ENCODE measurements at places on chromosomes 4 and X.
A peak's percentile ranks its signal among the peaks of the same experiment; 100 is the strongest.

GRCh38 chr4:2366252-2367192, 51.9 kb downstream of the ZFYVE28 start:
- DNase-seq, result peak; percentile 28

DNA sequence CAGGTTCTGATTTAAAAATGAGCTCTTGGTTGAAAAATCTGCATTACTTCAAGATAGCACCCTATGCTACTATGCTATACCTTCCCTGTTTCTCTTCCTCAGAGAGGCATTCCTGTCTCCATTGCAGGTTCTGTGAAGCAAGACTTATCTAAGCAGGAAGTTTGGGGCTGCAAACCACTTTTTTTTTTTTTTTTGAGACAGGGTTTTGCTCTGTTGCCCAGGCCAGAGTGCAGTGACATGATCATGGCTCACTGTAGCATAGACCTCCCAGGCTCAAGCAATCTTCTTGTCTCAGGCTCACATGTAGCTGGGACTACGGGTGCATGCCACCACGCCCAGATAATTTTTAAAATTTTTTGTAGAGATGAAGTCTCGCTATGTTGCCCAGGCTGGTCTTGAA, 4.0 kb upstream of the CCNG2 start:
- no peak for DNase-seq

GRCh38 chr4:95021099-95021498, 263.3 kb downstream of the BMPR1B start:
- DNase-seq, result no peak

DNA sequence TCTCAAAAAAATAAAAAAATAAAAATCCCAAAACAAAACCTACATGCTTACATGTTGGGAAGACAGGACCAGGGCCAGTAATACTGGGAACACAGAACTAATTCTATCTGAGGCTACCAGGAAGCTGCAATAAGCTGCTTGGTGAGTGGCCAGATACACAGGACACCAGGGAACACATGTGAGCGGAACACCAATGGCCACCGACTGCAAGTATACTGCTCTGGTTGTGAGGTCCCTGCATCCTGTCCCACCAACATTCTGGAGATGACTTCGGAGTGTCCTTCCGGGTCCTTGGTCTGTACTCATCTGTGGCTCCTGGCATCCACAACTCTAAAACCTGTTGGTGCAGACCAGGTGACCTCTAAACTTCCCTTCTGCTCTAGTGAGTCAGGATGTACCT, 2.7 kb downstream of the TNIP2 start:
- DNase-seq, result no peak

DNA sequence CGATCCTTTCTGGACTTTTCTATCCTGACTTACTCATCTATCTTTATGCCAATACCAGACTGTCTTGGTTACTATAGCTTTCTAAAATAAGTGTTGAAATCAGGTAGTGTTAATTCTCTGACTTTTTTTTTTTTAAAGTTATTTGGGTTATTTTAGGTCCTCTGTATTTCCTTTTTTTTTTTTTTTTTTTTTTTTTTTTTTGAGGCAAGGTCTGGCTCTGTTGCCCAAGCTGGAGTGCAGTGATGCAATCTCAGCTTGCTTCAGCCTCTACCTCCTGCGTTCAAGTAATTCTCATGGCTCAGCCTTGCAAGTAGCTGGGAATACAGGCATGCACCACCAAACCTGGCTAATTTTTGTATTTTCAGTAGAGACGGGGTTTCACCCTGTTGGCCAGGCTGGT, 2.8 kb upstream of the NELFA start:
- DNase-seq, result no peak

GRCh38 chr4:152968806-152969394, 32.8 kb downstream of the FHDC1 start:
- no peak for DNase-seq

GRCh38 chr4:52372269-52372668, 286.8 kb downstream of the USP46 start:
- DNase-seq, result no peak

GRCh38 chrX:15474028-15474427, 19.1 kb downstream of the PIR start:
- no peak for DNase-seq

GRCh38 chrX:45873781-45874180, 671.4 kb downstream of the ZNF674 start:
- DNase-seq, result no peak

- DNase-seq, result no peak
Observed at GRCh38 chrX:13702111-13702789, 13.3 kb downstream of the RAB9A start.

GRCh38 chr4:126227428-126227827, 912.7 kb downstream of the FAT4 start:
- no peak for DNase-seq

- DNase-seq, result no peak
Observed at GRCh38 chrX:56498756-56499155, 64.7 kb upstream of the UBQLN2 start.

GRCh38 chr4:147779451-147779850, 47.6 kb downstream of the ARHGAP10 start:
- no peak for DNase-seq

DNA sequence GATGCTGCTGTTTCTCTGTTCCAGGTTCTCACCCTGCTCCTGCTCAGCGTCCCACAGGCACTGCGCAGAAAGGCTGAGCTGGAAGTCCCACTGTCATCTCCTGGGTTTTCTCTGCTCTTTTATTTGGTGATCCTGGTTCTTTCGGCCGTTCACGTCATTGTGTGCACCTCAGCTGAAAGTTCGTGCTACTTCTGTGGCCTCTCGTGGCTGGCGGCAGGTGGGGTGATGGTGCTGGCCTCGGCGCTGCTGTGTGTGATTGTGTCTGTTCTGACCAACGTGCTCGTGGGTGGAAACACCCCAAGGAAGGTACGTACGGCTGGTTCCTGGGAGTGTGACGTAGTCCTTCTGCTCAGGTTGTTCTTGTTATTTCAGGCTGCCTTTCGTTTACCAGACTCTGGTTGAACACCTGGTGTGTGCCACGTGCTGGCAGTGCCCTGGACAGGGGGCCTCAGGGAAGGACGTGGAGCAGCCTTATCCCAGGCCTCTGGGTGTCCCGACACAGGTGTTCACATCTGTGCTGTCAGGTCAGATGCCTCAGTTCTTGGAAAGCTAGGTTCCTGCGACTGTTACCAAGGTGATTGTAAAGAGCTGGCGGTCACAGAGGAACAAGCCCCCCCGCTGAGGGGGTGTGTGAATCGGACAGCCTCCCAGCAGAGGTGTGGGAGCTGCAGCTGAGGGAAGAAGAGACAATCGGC, 22.8 kb downstream of the PIGG start:
- no peak for DNase-seq

- DNase-seq, result no peak
Observed at GRCh38 chr4:92175250-92175649, 128.5 kb upstream of the GRID2 start.

DNA sequence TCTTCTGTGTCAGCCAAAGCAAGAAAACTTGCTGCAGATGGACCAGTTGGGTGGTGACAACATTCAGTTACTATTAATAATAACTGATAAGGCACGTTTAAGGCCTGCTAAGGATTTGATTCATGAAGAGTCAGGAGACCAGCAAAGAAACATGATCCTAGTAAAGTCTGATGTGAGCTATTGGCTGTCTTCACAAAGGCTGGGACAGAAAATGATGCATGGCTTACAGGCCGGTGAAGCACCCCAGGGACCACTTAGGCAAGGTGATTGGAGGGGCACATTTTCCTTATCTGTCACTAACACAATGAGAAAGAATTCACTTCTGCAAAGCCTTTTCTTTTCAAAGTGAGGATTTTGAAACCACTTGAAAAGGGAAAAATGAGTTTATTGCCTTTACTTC, 65.4 kb upstream of the TRPC3 start:
- no peak for DNase-seq

GRCh38 chrX:136431625-136432024, 56.1 kb upstream of the BRS3 start:
- DNase-seq, result no peak

- DNase-seq, result no peak
Observed at GRCh38 chrX:85930099-85930498, 117.3 kb downstream of the CHM start.

DNA sequence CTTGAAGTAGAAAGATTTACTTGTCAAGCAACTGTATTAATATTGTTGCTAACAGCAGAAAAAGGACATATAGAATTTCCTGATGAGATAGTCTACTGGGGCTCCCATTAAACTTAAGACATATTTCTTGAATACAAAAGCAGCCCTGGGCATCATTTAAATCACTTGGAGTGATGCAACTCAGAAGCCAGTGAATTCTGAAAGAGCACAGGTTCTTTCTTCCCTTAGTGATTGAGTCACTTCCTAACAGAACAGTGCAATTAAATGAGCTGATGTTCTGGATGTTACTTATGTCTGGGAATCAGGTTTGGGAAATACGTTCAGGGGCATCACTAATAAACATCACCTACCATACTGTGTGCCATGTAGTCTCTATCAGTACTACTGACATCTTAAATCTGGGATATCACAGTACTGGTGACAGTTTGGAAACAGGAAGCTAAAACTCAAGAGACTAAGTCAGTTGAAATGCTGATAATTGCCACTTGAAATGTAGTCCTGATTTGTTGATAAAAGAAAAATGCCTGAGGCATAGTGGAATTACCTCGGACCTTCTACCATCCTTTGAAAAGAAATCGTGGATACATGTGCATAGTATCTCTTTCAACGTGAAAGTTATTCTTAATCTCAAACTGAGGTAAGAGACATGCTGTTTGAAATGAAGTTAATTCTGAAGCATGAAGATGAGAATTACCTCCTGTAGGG, 249.2 kb upstream of the GPRIN3 start:
- no peak for DNase-seq

GRCh38 chrX:34559325-34559724, 97.8 kb downstream of the TMEM47 start:
- DNase-seq, result no peak

- DNase-seq, result no peak
Observed at GRCh38 chrX:12890467-12890866, 16.0 kb upstream of the TLR8 start.

- DNase-seq, result no peak
Observed at GRCh38 chr4:64385220-64385619, 24.0 kb downstream of the TECRL start.

- no peak for DNase-seq
Observed at GRCh38 chr4:77045490-77045889, 30.3 kb downstream of the CCNI start.

- DNase-seq, result no peak
Observed at GRCh38 chr4:80655662-80656061, 320.1 kb downstream of the CFAP299 start.

DNA sequence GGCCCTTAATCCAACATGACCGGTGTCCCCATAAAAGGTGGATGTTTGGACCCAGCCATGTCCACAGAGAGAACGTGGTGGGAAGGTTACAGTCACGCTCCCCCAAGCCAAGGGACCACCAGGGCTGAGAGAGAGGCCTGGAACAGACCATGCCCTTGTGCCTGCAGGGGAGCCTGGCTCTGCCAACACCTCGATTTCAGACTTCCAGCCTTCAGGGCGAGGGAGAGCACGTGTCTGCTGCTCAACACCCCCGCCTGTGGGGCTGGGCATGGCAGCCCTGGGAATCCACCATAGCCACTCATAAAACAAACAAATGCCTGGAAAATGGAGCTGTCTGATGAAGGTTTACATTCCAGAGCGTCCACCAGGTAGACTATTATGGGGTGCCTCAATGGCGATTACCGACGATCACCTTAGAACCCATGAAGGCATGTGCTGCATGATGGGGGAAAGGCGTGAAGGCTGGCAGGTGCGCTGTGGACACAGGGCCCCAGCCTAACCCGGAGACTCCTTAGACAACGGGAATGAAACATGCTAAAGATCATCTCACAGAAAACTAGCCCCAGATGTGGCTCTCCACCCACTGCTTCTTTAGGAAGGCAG, 42.3 kb upstream of the HMX1 start:
- no peak for DNase-seq

DNA sequence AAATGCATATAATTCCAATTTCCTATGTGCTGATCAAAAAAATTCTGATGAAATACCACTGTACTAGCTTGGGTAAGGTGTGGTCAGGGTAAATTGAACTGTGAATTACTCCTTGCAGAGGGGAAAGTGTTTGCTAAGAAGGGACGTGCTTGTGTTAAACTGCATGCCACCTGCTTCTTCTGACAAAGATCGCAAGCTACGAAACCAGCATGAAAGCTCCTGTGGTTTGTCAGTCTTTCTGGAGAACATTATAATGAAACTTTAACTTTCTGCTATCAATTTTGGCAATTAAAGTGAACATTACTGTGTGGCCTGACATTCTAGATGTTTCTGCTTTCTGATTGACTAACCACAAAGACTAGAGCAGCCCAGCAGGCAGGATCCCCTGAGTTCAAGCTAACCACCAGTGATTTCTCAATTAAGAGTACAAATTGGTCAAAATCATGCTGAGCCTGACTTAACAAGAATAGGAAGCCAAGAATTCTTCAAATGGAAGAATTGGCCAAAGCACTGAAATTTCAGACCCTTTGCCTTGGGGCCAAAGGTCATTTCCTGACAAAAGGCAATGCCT, 239.0 kb downstream of the SLITRK2 start:
- no peak for DNase-seq

DNA sequence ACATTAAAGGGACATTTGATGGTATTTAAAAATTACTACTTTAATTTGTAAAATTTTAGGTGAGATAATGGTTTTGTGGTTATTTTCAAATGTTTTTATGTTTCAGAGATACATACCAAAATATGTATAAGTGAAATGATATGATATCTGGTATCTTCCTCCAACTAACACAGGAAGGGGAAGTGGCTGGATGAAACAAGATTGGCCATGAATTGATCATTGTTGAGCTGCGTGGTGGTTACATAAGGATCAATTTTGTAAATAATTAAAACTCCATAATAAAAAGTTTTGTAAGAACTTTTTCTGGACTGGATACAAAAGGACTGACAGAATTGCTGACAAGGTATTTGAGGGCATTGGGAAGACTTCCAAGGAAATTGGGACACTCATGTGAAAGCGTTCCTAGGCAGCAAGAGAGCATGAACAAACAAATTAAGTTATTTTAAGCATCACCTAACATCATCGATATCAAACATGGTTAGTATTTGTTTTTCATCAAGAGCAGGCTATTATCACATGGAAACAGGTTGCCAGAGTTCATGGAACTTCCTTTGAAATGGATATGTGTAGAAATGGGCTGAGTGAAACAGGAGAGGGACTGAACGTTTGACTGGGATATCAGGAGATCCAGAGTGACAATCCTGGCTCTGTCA, 4.4 kb upstream of the PGM2 start:
- DNase-seq, result no peak

DNA sequence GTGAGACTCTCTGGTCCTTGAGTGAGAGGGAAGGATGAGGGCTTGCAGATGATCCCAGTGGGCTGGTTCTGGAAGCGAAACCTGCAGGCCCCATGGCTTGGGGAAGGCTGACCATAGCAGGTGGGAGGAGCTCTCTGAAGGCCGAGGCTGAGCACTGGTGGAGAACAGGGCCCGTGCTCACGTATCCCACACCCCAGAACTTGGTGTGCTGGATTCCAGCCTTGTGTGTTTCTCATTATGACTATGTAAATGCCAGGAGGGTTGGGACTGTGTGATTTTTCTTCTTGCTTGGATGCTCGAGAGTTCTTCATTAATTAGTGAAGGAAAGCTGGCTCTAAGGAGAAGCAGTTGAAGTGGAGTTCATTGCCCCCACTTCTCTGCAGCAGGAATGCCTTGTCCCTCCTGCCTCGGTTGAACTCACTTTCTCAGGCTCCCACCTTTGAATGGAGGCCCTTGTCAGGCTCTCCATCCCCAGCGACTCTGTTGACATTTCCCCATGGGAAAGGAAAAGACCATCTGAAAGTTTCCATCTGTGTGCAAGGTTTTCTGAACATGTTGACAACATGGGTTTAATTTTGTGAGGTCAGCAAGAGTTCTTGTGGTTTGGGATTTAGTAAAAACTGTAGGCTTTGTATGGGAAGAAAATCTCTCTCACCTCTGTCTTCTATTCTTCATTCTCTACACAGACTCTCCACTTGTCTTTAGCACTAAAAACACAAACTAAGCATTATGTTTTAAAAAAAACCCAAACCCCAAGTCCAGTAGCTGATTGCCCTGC, 57.7 kb downstream of the TBL1X start:
- DNase-seq, result no peak
